ENCODE measurements at places on chromosomes 5 and 9.
A peak's percentile ranks its signal among the peaks of the same experiment; 100 is the strongest.

DNA sequence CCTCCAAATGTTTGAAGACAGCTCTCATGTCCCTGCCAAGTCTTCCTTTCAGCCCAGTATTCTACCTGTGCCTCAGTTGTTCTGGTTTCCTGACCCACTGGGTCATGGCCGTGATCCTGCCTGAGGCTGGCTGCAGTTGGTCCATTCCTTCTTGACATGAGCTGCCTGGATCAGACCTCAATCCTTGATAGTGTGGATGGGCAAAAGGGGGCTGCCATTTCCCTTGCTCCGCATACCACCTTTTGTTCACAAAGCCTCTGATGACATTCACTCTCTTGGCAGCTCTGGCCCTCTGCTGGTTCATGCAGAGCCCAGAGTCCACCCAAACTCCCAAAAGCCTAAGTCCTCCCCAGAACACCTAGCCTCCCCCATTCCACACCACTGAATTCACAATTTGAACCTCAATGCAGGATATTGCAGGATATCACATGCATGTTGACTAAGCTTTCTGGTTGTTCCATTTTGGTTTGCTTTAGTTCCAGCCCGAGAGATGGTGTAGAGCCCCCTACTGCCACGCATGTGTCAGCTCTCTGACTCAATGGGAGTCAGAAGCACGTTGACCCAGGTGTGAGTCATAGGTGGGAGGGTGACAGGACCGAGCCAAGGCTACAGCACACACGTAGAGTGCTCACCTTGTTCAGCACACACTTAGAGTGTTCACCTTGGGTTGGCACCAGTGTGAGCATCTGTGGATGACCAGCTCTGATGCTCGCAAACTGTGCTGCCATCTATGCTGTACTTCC lies 137.2 kb downstream of the MTX3 start:
- no peak for DNase-seq

- DNase-seq = no peak
Observed at GRCh38 chr9:119859128-119859527, 489.9 kb upstream of the BRINP1 start.

DNA sequence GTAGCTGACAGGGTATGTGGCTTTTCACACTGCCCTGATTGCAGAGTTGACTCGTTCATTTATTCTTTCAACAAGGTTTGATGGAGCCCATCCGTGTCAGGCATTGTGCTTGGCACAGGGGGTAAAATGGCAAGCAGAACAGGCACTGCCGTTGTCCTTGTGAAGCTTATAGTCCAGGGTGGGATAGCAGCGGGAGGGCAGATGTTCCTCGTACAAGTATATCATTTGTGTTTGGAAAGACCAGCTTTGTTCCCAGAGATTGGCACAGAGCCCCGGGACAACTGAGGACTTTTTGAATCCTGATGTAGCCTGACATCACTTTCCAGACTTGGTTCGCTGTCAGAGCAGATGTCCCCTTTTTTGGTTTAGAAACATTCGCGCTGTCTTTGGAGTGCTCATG lies 50.9 kb downstream of the MVB12B start:
- DNase-seq = no peak

GRCh38 chr9:7756088-7756487 lies 43.5 kb downstream of the DMAC1 start:
- no peak for DNase-seq

GRCh38 chr5:58317808-58318207 lies 142.1 kb downstream of the PLK2 start:
- DNase-seq = no peak

- DNase-seq = no peak
Observed at GRCh38 chr9:73863924-73864323, 633.2 kb upstream of the RORB start.

GRCh38 chr5:118378959-118379358 lies 609.4 kb downstream of the DTWD2 start:
- DNase-seq = no peak

- DNase-seq = no peak
Observed at GRCh38 chr9:79952401-79952800, 380.6 kb downstream of the TLE4 start.

GRCh38 chr9:6384732-6385131 lies 28.3 kb upstream of the UHRF2 start:
- DNase-seq = no peak

DNA sequence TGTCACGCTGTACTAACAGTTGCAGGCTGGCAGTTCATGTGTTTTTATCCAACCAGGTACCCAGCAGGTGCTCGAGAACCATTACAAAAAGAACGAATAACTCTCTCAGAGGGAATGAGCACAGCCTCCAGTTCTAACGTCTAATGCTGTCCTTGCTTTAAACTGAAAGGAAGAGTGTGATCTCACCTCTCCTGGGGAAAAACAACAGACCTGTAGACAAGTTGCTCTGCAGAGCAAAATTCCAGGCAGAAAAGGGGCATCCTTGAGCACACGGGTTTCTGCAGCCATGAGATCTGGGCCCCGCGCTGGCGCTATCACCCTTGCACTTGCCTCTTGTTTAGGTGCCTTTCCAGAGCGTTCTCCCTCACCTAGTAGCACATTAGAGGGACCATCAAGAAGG lies 92.5 kb upstream of the DNAH5 start:
- no peak for DNase-seq

DNA sequence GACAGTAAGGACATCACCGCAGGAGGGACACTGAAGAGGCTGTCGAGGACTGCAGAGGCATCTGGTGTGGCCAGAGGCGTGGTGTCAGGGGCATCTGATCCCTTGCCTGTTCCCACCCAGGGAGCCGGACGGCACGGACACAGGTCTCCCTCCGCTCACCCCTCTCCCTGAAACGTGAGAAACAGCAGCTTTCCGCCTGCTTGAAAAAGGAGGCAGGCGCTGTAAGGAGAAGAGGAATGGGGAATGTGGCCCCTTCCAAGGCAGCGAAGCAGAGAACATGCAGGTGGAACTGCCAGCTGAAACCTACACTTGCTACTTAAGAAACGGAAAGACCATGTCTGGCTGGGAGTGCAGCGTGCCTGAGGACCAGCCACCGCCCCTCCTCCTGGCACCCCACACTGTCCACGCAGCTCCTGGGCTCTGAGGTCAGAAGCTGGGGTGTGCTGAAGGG lies 176.2 kb downstream of the GAPVD1 start:
- no peak for DNase-seq

DNA sequence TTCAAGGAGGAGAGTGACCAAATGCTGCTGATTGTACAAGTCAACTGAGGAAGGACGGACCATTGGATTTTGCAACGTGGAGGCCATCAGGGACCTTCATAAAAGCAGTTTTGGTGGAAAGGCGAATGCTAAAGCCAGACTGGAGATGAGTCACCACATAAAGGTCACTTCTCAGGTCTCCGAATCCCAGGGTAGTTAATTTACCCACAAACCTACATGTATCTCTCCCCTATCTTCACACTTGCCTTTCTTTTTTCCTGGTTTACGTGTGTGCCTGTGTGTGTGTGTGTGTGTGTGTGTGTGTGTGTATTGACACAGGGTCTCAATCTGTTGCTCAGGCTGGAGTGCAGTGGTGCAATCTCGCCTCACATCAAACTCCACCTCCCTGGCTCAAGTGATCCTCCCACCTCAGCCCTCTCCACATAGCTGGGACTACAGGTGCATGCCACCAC lies 4.6 kb upstream of the CTNNA1 start:
- no peak for DNase-seq

GRCh38 chr5:131277875-131278740 lies 14.3 kb downstream of the CDC42SE2 start:
- DNase-seq = no peak

- DNase-seq = peak; percentile 29
Observed at GRCh38 chr5:133052317-133053175, 733 bp downstream of the HSPA4 start.

DNA sequence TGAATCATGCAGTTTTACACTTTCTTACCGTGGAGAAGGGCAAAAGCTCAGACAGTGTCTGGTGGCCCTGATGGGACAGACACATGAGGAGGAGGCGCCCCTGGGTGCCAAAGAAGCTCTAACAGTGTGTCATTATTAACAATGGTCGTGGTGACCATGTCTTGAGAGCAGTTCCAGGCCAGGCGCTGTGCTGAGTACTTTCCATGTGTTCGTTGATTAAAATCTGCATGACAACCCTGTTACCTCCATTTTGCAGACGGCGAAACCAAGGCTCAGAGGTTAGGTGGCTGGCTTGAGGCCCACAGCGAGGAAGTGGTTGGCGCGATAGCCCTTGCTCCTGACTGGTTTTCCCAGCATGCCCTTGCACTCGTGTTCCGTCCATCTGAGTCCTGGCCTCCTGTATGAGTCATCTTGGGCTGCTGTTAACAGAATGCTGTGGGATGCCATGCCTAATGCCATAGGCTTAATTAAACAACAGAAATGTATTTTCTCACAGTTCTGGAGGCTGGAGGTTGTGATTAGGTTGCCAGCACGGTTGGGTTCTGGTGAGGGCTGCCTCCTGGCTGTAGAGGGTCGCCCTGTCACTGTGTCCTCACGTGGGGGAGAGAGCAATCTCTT lies 92.0 kb downstream of the AMBP start:
- DNase-seq = no peak

- DNase-seq = no peak
Observed at GRCh38 chr5:117761186-117761585, 1186.6 kb upstream of the SEMA6A start.
